ENCODE measurements at places on chromosomes 4 and X. TPM values are rescaled to one million over a fixed set of nuclear protein-coding genes. Genes with fewer than 3 reads are reported as not detected.
A peak's percentile ranks its signal among the peaks of the same experiment; 100 is the strongest.

The SMIM10 gene
- 0.43 TPM for total RNA-seq

The MEPE gene
- total RNA-seq, result not detected

GRCh38 chrX:123324625-123325024 is 140.5 kb downstream of the GRIA3 start:
- DNase-seq, result no peak

GRCh38 chrX:10156199-10157031 is at the start of gene CLCN4:
Gene CLCN4, plus strand, starts transcription at chrX:10156975. Its CDS starts 28,058 bp downstream, at chrX:10185033.
- peak; percentile 76 for DNase-seq

DNA sequence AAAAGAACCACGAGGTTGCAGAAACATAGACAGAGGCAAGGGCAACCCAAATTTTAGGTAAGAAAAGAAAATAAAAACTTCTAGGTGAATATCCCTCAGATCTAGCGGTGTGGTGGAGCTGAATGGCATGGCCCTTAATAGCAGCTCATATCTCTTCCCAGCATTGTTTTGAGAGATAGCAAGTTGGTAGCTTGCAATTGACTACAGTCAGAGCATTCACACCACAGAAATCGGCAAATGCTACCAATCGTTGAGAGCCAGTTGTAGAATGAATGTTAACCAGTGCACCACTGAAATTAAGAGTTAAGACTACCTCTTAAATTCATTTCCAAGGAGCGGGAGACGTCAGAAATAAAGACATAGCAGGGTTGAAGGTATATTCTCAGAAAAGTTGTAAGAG is 184.0 kb upstream of the KIT start:
- no peak for DNase-seq

DNA sequence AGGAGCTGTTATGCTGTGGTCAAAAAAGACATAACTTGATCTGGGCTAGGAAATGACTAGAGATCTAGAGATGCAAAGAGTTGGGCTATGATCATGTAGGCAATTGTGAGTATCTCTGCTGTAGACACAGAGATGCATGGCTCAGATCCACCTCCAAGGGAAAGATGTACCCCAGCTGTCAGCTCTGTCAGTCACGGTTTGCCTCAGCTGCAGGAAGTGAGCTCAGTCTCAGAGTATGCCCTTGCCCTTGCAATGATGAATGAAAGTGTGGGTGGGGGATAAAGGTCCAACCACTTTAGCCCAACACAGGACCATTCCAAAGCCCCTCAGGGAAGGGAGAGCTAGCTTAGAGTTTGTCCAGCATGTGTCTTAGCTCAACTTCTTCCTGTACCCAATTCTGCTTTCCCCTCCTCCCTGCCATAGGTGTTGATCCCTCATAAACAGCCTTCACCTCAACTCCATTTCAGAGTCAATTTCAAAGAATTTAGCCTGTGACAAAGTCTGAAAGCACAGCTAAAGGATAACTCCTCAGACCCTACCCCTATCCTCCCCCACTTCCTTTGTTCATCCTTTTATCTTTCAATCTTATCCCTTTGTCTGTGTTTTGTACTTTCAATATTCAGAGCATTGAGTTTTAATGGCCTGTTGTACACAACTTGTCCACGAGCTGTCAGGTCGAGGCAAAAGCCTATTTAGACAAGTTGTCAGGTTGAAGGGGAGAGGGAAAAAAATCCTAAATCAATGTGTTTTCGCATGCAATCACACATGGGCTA is 90.6 kb downstream of the MID1IP1 start:
- DNase-seq, result no peak
